Stimulated activated CD4-positive, alpha-beta T cell treated with anti-CD3 and anti-CD28 coated beads, Interleukin-2, amount 100 ng/mL, for 48 hours (primary cell): ENCODE measurements at places on chromosomes 2 and 18.

DNA sequence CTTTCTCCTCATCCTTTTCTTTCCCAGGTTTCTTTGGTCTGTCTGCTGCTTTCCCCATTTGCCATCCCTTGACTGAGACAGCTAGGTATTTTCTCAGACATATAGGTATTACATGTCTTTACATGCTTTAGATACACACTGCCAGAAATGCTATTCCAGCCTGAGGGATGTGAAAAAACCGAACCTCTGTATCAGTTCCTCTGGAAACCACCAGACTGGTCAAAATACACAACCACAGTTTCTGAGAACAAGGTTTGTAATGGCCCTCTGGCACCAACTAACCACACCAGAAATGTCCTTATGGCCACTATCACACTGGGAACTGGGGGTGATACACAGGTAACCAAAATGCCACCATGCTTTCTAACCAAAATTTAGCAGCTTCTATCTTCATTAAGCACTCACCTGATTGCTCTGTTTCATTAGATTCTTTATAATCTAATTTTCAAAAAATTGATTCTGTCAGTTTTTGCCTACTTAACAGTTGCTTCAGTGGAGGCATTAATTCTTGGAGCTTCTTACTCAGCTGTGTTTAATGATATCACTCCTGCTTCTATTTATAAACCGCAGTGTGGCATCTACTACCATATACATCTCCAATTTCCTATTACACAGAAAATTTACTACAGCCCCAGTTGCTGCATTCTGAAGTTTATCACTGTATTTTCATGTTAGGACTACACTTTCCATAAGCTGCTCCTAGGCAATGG lies 243.5 kb downstream of the WDPCP start:
- no peak for DNase-seq

GRCh38 chr18:36188916-36189315 lies 1.6 kb downstream of the MOCOS start:
- no peak for DNase-seq

GRCh38 chr2:106085181-106085940 lies 108.7 kb downstream of the UXS1 start:
- DNase-seq: no peak

GRCh38 chr18:31744321-31745067 lies 16.2 kb downstream of the SLC25A52 start:
- no peak for DNase-seq

DNA sequence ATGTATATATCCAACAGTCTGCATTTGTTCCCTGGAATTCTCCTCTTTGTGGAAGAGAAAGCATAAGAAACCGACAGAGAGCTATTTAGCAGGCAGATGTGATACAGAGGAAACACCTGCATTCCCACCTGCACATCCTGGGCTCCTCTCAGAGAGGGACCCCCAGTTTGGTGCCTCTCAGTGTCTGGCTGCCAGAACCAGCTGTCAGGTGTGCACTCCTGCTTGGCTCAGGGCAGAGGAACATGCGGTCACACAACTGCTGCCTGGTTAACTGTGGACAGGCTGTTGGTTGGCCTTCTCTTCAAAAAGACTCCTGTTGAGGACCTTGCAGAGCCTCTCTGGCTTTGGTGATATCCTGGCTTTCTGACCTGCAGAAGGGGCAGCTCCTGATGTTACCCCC lies 54.6 kb downstream of the ITGB6 start:
- no peak for DNase-seq

GRCh38 chr2:174688079-174688478 lies 76.2 kb downstream of the CHRNA1 start:
- DNase-seq: no peak

- no peak for DNase-seq
These were observed 64.8 kb upstream of the ID2 start for GRCh38 chr2:8617048-8617447.

GRCh38 chr2:21015281-21015645 lies 28.6 kb downstream of the APOB start:
- DNase-seq: no peak

DNA sequence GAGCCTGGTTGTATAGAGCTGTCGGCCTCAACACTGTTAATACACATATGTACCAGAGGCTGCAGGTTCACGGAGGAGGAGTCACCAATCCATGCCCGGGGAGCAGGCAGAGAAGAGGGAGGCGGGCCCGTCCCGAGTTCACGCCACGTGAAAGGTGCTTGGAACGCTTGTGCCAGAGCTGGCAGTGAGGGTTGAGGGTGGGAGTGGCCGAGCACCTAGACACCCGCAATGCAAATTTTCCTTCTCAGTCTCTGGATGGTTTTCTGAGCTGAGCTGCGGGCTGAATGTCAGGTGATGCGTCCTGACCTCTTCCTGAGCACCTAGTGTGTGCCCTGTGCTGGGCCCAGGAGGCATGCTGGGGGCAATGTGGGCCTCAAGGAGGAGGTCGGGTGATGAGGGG lies 52.2 kb downstream of the ODC1 start:
- no peak for DNase-seq

- DNase-seq: no peak
These were observed 141.6 kb downstream of the ZNF236 start for GRCh38 chr18:76963936-76964335.

- DNase-seq: no peak
These were observed 140.2 kb downstream of the MTCL1 start for GRCh38 chr18:8845506-8845905.

DNA sequence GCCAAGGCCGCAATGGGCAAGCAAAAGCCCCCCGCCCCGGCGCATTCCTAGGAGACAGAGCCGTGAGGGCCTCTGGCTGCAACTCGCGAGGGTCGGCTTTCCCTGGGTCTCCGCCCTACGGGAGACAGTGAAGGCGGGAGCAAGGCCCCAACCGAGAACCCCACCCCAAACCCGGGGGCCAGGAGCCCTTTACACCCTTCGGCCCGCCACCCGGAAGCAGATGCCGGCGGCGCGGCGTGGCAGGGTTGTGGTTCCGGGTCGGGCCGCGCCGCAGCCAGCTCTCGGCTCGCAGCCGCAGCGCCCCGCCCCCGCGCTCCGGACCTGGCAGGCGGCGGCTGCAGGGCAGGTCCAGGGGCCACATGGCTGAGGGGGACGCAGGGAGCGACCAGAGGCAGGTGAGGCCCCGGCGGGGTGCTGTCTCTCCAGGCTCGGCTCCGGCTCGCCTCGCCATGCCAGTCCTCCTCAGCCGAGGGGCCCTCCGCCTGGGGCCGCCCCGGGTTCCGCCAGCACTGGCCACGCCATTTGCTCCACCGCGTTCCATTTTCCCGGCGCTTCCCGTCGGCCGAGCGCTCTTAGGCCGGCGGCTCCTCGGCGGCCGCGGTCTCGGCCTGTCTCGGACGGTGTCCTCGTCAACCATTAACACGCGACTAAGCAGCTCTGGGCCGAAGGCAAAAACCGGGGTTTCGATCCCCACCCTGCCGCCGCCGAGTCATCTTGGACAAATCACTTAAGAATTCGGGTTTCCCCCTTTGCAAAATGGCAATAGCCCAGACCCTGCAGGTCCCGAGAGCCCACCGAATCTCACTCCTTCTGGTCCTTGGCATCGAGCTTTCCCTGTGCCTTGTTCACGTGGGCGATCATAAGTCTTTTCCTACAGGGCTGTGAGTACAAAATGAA lies at the start of gene IMPACT:
TSS of gene IMPACT (plus strand) at position 273 of the 897 bp plus-strand sequence. CDS start at position 360, 87 bp downstream.
- peak; percentile 71 for DNase-seq

DNA sequence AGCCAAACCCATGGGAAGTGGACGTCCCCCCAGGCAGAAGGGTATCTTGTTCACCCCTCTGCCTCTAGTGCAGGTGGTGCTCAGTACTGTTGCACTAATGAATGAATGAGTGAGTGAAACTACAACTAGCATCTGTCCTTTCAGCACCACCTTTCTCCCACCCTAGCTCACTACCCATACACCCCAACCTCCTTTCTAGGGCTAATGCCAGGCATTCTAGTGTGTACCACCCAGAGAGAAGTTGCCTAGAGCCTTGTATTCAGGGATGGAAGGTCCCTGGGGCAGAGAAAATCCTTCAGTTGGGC lies 22.5 kb downstream of the CCT7 start:
- no peak for DNase-seq

DNA sequence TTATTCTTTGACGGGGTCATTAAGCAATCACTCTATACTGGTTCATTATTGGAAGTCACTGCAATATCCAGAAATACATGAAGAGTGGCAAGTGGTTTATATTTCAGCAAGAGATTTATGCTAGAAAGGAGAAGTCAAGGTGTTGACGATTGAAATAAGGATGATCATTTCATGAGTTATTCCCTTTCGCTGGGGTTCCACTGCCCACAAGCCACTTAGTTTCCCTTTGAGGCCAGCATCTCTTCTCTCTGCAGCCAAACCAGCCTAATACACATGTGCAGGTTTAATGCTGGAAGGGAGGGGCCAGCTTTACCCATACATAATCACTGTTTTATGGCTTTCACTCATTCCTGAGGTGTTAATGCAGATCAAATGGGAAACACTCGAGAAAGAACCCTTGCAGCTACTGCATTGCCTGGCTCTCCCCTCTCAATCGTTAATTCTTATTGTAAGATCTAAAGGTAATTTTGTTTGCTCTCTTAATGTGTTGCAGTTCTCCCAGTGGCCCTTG lies 108.4 kb downstream of the MEIS1 start:
- no peak for DNase-seq

GRCh38 chr2:134287323-134287722 lies 33.5 kb downstream of the MGAT5 start:
- no peak for DNase-seq

GRCh38 chr2:11907190-11907589 lies 160.8 kb downstream of the LPIN1 start:
- no peak for DNase-seq

DNA sequence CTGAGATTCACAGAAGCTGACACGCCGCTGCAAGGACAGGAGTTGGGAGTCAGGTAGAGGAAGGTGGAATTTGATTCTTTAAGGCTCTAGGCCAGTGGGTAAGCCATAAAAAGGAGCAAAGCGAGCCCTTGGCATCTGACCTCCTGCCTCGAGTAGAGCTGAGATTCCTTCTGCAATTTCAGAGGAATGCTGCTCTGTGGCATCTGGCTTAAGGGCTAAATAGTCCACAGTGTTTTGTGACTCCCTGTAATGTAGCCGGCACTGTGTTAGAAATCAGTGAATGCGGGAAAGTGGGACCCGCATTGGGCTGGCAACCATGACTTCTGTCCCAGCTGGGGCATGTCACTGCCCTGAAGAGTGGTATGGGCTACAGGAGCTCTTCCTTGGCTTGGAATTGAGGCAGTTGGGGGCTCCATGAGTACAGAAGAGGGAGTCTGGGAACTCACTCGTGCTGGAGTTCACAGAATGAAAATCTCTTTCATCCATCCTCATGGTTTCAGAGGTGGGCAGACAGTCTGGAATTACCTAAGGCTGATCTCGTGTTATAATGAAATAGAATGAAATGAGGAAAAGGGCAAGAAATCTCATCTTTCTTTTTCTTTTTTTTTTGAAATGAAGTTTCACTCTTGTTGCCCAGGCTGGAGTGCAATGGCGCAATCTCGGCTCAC lies 12.7 kb upstream of the MYCN start:
- no peak for DNase-seq

- DNase-seq: no peak
These were observed 52.5 kb upstream of the GPR17 start for GRCh38 chr2:127593228-127594115.

- DNase-seq: no peak
These were observed 349.0 kb upstream of the TNP1 start for GRCh38 chr2:217208867-217209266.

DNA sequence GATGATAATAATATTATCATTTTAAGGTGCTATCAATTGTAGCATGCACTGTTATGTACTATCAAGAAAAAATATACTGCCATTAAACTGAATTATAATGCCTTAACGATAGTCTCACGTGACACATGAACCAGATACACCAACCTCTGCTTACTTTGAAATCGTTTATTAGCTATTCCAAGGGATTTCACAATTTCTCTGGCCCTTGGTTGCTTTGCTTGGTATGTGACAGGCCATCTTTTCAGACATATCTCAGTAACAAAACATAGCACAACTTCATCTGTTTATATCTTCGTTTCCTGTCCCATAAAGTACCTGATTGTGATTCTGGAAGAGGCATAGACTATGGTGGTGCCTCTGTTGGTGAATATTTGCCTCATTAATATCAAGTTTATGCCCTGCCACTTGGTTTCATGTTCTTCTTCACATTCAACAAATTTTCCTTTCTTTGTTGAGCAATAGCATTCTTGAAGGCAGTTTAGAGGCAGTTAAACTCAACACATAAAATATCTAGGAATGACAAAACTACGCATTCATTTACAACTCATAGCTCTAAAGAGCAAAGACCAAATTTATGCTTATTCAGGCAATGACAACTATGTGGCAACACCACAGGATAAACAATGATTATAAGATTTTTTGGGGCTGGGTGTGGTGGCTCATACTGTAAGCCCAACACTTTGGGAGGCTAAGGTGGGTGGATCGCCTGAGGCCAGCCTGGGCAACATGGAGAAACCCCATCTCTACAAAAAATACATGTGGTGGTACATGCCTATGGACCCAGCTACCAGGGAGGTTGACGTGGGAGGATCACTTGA lies 84.3 kb downstream of the MCFD2 start:
- DNase-seq: no peak

GRCh38 chr2:207792244-207792785 lies 22.6 kb upstream of the FZD5 start:
- no peak for DNase-seq

DNA sequence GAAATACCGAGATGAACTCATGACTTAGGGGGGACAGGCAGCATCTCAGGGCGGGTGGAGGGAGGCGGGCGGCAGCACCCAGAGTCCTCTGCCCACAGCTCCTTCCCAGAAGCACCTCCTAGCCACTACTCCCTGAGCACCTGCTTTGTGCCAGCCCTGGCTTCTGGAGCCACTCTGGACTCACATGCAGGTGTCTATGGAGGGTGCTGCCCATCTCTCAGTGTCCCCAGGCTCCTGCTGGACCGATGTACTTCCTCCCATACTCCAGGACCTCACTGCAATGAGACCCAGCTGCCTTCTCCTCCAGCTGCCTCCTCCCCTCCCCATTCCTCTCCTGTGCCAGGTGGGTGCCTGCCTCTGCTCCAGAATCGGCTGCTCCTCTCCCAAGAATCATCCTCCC lies 22.1 kb upstream of the OTOS start:
- no peak for DNase-seq

DNA sequence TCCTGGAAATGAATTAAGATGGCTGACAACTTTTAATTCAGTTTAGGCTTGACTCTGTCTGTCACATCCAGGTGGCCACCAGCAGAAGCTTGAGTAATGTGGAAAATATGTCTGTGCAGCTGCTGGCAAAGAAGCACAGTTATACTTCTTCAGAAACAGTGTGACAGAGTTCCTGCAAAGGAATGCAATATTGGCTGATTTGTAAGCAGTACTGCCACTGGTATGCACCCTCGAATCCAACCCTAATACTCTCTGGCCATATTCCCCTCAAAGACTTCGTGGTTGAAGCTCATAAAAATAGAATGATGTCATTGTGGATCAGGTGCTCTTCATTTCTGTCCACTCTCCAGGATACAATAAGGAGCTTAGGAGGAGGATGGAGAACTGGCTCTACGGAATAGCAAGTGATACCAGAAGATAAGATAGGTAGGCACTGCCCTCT lies 86.2 kb downstream of the METTL8 start:
- DNase-seq: no peak

- no peak for DNase-seq
These were observed 15.2 kb downstream of the R3HDM1 start for GRCh38 chr2:135546436-135546835.
